ENCODE measurements at places on chromosomes 13 and 19. TPM values are rescaled to one million over a fixed set of nuclear protein-coding genes. Genes with fewer than 3 reads are reported as not detected.
A peak's percentile ranks its signal among the peaks of the same experiment; 100 is the strongest.

Gene ZNF571
- 5.3 TPM for total RNA-seq

Gene LILRB3
- not detected for total RNA-seq

Gene CNFN
- 8.8 TPM for total RNA-seq

Gene ZNF473
- 19.0 TPM for total RNA-seq

Gene AMH
- total RNA-seq, result 70.2 TPM

Gene ZNF729
- not detected for total RNA-seq

Gene PTH2
- total RNA-seq, result 0.96 TPM

Gene ZNF134
- 44.1 TPM for total RNA-seq

DNA sequence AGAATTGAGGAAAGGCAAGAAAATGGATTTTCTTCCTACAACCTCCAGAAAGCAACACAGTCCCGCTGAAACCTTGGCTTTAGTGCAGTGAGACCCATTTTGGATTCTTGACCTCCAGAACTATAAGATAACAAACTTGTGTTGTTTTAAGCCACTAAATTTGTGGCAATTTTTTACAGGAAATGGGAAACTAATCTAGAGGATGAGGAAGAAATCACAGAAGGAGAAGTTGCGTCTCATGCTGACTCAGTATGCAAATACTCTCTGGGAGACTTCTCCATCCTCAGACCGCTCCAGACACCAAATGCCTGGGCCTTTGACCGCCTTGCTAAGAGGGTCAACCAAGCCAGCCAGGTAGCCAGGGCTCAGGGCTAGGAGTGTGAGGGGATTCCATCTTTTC, 13.1 kb upstream of the CEACAM16 start:
- no peaks in the 10 kb centered on the region for H3K27me3 ChIP-seq
- DNase-seq, result no peak

DNA sequence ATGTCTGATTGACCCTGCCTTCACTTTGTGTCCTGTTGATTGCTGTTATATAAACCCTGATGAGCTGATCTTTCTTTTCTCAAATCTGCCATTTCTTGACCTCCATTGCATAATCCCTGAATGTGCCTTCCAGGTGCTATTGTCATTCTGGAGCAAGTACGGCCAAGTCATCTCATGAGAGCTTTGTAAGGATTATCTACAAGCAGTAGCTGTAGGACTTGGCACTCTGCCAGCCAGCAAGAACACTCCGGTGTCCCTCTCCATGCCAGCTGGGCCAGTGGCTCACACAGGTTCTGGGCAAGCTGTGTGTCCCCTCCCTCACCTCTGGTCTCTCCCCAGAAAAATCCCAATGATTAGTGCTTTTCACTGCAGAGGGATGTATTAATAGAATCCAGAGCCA, 348.1 kb downstream of the FOXO1 start:
- H3K4me1 ChIP-seq, result peaks cover 5% of the 10 kb centered on the region
- H3K36me3 ChIP-seq, result no peaks in the 10 kb centered on the region
- H3K27ac ChIP-seq, result no peak overlapping the region
- no peaks in the 10 kb centered on the region for H3K27me3 ChIP-seq
- H3K4me3 ChIP-seq, result no peak overlapping the region

DNA sequence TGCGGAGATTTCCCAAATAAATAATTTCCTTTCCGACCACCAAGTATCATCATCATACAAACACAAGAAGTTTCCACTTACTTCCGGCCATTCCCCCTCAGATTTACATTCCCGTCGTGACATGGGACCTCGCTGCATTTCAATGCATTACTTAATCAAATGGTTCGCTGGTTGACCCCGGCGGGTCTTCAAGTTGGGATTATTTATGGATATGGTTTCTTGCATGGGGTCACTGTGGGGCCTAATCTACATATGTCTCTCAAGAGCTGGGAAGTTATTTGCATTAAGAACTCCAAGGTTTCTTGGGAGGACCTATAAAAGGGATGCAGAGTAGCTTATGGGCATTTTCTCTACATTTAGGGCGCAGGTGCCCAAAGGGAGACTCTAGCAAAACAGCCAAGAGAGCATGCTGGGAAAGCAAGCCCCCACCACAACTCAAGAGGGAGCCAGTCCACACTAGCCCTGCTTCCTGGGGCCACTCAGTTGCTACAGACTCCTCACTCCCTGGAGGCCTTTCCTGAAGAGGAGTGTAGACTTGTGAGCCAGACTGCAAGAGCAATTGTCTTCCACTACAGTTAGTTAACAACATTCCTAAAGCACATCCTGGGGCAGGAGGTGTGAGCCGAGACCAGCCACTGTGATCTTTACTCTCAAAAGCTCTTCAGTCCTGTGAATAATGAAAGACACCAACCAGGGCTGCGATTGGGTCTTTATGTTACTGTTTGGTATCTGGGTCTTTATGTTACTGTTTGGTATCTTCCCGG, 125.3 kb downstream of the KATNAL1 start:
- no peak for DNase-seq
- no peak overlapping the region for H3K27ac ChIP-seq
- H3K4me3 ChIP-seq, result no peak overlapping the region
- no peaks in the 10 kb centered on the region for H3K27me3 ChIP-seq

GRCh38 chr19:51392701-51393100, 2.3 kb upstream of the C19orf84 start:
- H3K27ac ChIP-seq, result no peak overlapping the region
- no peaks in the 10 kb centered on the region for H3K27me3 ChIP-seq
- peaks cover 6% of the 10 kb centered on the region for H3K36me3 ChIP-seq
- peak overlapping the region; percentile 41 for H3K4me3 ChIP-seq

- H3K36me3 ChIP-seq, result no peaks in the 10 kb centered on the region
- no peak overlapping the region for H3K4me3 ChIP-seq
- no peaks in the 10 kb centered on the region for H3K4me1 ChIP-seq
- no peaks in the 10 kb centered on the region for H3K27me3 ChIP-seq
- peak; percentile 57 for DNase-seq
- no peak overlapping the region for H3K27ac ChIP-seq
Measured at GRCh38 chr13:111518161-111518792, 197.8 kb downstream of the TEX29 start.

DNA sequence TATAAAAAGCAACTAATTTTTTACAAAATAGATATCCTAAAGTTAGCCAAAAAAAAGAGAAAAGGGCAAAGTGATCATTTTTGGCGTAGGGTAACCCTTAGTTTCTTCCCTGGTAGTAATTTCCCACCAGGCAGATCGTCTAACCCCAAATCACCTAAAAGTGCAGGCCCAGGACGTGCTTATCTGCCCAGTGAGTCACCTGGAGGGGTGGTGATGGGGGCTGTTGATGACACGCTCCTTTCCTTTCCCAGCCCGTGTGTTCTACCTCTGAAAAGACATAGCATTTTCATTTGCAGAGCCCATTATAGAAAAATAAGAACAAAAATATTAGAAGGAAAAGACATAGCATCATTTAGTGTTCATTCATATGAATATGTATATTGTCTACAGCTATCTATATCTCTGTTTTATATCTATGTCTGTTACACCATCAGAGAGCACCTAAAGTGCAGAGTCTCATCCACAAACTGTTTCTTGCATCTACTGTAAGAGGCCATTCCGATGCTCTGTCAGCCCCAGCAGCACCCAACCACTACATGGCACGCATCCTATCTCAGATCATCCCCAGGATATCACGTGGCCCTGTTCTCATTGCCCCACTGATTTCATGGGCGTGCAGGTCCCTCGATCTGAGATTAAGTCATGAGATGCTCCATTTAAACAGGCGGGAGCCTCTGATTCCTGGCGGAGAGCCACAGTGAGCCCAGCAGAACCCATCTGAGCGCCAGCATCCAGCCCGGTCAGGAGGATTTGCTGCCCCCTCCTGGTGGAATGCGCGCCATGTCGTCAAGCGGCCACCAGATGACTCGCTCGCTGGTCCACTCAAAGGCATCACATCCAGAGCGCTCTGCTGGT, 8.5 kb upstream of the LILRB3 start:
- H3K27me3 ChIP-seq, result peaks cover 2% of the 10 kb centered on the region
- H3K36me3 ChIP-seq, result no peaks in the 10 kb centered on the region
- H3K4me1 ChIP-seq, result no peaks in the 10 kb centered on the region
- H3K4me3 ChIP-seq, result no peak overlapping the region

DNA sequence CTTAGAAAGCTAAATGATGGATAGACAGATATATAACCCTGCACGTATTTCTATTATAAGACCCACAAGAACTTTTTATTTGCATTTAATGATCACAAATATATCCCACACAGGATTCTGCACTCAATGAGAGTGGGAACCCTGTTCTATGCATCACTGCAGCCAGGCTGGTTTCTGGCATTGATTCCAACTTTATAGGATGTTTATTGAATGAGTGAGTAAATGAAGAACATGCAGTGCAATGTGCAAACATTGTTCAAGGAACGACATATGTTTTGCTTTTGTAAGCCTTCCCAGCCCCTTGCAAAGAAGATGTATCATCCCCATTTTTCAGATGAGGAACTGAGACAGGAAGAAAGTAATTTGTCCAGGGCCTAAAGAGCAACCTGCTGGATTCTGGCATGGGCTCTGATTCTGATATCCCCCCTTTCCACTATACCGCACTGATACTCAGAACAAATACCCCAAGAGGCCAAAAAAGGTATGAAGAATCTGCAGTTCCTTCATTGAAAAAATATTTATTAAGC, 246.3 kb downstream of the LACC1 start:
- H3K4me3 ChIP-seq, result no peak overlapping the region
- DNase-seq, result no peak
- no peak overlapping the region for H3K27ac ChIP-seq
- H3K27me3 ChIP-seq, result no peaks in the 10 kb centered on the region
- no peaks in the 10 kb centered on the region for H3K4me1 ChIP-seq

- 0 out of 2 replicates have a peak, but pooled peaks cover 1% of the 10 kb centered on the region for H3K4me1 ChIP-seq
- peaks cover 52% of the 10 kb centered on the region for H3K36me3 ChIP-seq
- H3K27ac ChIP-seq, result no peak overlapping the region
- no peak for DNase-seq
Measured at GRCh38 chr19:7931221-7932061, 5.5 kb upstream of the CTXN1 start.

DNA sequence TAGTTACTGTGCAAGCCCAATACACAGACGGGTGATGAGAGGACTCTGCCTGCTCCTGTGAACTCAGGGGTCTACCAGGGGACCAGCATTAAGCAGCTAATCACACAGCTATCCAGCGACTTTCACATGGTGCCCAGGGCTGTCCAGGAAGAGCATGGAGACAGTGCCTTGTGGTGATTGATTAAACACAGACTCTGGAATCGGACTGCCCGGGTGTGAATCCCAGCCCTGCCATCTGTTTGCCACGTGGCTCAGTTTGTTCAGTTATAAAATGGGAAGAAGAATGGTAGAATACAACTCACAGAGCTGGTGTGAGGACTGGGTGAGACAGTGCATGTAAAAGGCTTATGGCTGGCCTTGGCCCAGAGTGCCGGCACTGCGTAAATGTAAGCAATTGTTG, 42.1 kb upstream of the NPAS1 start:
- H3K4me1 ChIP-seq, result peaks cover 10% of the 10 kb centered on the region
- peaks cover 3% of the 10 kb centered on the region for H3K36me3 ChIP-seq
- no peaks in the 10 kb centered on the region for H3K27me3 ChIP-seq
- no peak overlapping the region for H3K27ac ChIP-seq

DNA sequence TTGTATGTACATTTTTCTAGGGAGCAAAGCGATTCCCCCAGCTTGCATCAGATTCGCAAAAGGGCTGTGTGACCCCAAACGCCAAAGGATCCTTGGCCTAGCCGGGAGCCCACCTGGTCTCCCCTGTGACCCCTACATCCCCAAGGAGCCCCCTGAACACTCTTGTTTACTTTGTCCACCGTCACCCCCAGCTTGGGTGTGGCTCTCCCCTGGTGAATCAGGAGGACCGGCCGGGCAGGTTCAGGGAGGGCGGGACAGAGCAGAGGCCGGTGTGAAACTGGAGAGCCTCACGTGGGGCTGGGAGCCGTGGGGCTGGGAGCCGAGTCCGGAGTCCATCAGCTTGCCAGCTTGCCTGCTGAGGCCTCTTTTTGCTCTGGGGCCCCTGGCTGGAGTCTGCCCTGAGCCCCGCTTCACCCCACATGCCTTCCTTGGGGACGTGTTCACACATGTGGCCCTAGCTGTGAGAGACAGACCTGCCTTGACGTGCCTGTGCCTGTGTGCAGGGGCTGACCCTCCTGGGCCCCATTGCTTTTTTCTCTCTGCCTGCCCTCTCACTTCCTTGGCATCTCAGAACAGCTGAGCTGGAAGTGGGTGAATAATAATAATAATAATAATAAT, 2.0 kb downstream of the ITPKC start:
- DNase-seq, result peak; percentile 57
- H3K27me3 ChIP-seq, result no peaks in the 10 kb centered on the region
- H3K4me3 ChIP-seq, result peak overlapping the region; percentile 94
- peaks cover 25% of the 10 kb centered on the region for H3K36me3 ChIP-seq
- no peak overlapping the region for H3K27ac ChIP-seq
- no peaks in the 10 kb centered on the region for H3K4me1 ChIP-seq

DNA sequence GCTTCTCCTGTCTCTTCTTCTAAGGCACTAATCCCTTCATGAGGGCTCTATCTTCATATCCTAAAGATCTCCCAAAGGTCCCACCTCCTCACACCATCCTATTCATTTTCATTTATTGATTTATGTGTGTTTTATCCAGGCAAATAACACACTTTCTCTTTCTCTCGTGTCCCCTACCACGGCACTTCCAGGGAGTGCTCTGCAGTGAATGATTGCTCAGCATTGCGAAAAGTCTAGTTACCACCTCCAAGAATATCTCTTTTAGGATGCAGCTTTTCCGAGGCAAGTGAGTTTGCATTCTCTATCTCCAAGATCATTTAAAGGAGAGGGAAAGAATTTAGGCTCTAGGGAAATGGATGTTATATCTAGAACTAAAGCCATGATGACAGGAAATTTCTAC, 101.7 kb downstream of the MIPEP start:
- DNase-seq, result no peak
- H3K4me1 ChIP-seq, result no peaks in the 10 kb centered on the region
- no peak overlapping the region for H3K4me3 ChIP-seq
- H3K27ac ChIP-seq, result no peak overlapping the region

- 0 out of 2 replicates have a peak, but pooled peaks cover 4% of the 10 kb centered on the region for H3K36me3 ChIP-seq
- H3K4me1 ChIP-seq, result no peaks in the 10 kb centered on the region
- no peak overlapping the region for H3K27ac ChIP-seq
- DNase-seq, result no peak
- H3K27me3 ChIP-seq, result no peaks in the 10 kb centered on the region
Measured at GRCh38 chr13:41520660-41521630, 63.6 kb downstream of the RGCC start.

- no peak for DNase-seq
- H3K27ac ChIP-seq, result no peak overlapping the region
- no peaks in the 10 kb centered on the region for H3K4me1 ChIP-seq
- no peak overlapping the region for H3K4me3 ChIP-seq
- no peaks in the 10 kb centered on the region for H3K36me3 ChIP-seq
Measured at GRCh38 chr13:39913928-39914327, 258.5 kb downstream of the COG6 start.

GRCh38 chr13:86174622-86175021, 375.4 kb upstream of the SLITRK6 start:
- no peak for DNase-seq
- no peak overlapping the region for H3K4me3 ChIP-seq
- H3K27me3 ChIP-seq, result no peaks in the 10 kb centered on the region
- H3K36me3 ChIP-seq, result no peaks in the 10 kb centered on the region
- no peaks in the 10 kb centered on the region for H3K4me1 ChIP-seq
- no peak overlapping the region for H3K27ac ChIP-seq

- H3K36me3 ChIP-seq, result no peaks in the 10 kb centered on the region
- no peak overlapping the region for H3K4me3 ChIP-seq
- H3K4me1 ChIP-seq, result no peaks in the 10 kb centered on the region
- no peak for DNase-seq
- H3K27ac ChIP-seq, result no peak overlapping the region
- no peaks in the 10 kb centered on the region for H3K27me3 ChIP-seq
Measured at GRCh38 chr13:47480951-47481350, 520.1 kb downstream of the SUCLA2 start.
